ENCODE measurements at places on chromosomes 7 and 10.

DNA sequence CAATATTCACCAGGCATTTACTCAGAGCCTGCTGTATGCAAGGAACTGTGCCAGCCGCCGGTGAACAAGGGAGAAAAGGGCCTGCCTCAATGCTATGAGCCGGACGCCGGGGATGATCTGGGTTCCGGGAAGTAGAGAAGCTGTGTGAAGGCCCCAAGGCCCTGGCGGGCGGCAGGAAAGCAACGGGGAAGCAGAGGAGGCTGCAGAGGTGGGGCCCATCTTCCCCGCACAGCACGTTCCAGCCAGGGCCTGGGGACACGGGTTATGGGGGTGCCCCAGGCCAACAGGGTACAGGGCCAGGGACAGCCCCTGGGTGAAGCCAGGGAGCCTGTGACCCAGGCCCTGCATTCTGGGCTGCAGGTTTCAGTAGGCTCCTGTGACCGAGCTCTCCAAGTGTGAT, 179.3 kb downstream of the MAD1L1 start:
- DNase-seq = no peak

GRCh38 chr10:7302392-7302906, 108.4 kb downstream of the SFMBT2 start:
- DNase-seq = no peak

- DNase-seq = no peak
These were observed 124.2 kb upstream of the PDLIM1 start for GRCh38 chr10:95414844-95415485.

DNA sequence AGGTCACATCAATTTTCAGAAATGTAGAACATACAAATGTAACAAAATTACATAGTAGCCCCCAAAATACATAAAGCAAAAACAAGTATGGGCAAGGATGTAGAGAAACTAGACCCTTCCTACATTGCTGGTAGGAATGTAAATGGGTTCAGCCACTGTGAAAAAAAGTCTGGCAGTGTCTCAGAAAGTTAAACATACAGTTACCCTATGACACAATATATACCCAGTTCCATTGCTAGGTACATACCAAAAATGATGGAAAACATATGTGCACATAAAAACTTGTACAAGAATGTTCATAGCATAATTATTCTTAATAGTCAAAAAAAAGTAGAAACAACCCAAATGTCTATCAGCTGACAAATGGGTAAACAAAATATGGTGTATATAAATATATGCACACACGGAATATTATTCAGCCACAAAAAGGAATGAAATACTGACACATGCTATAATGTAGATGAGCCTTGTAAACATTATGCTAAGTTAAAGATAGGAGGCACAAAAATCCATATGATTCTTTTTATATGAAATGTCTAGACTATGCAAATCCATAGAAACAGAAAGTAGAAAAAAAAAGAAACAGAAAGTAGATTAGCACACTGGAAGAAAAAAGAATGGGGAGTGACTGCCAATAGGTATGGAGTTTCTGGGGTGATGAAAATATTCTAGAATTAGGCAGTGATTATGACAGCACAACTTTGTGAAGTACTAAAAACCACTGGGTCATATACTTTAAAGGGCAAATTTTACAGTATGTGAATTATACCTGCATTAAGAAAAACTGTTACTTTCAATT, 13.5 kb downstream of the HERPUD2 start:
- no peak for DNase-seq

GRCh38 chr7:92944633-92945032, 108.3 kb upstream of the CDK6 start:
- no peak for DNase-seq

DNA sequence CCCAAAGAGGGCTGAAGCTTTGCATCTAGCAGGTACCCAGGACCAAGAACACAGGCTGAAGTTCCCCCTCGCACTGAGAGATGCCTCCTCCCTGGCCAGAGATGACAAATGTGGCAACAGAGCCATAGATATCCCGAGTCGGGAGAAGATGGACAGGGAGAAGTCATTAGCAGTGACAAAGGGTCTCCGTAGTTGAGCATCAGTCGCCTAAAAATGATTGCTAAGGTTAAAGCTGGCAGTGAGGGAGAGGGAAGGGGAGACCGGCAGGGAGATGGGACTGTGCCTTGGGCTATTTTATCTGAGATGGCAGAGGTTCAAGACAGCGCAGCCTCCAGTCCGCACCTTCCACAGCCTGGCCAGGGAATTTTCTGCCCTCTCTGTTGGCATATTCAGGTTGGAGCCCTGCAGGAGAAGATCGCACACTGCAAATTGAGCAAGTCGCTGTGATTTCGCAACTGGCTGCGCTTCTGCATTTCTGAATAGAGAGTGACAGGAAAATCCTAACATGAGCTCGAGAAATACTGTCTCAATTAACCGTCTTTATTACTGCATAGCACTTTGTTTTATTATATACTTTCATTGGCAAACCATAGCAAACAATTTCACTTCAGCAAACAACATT, 238.9 kb upstream of the GPR26 start:
- DNase-seq = peak; percentile 54

- DNase-seq = no peak
These were observed 74.6 kb downstream of the CREM start for GRCh38 chr10:35201234-35201633.

- DNase-seq = no peak
These were observed 65.3 kb downstream of the LMBR1 start for GRCh38 chr7:156827587-156828203.

DNA sequence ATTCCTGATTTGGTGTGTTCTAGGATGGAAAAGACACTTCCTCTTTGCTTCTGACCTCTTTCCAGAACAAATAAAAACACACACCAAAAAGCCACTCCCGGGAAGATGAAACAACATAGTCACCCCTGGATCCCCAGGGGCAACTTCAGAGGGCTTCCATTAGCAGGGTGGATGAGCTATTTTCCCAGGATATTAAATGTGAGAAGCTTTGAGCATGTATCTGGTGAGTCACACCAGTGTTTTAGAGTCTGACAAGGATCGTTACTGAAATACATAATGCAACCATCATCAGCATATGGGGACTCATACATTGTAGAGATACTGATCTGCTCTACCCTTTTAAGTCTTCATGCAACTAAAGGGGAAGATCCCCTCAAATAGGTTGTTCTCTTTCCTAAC, 115.5 kb upstream of the ZNF438 start:
- DNase-seq = no peak

GRCh38 chr7:30446266-30446665, 32.3 kb downstream of the NOD1 start:
- DNase-seq = no peak

DNA sequence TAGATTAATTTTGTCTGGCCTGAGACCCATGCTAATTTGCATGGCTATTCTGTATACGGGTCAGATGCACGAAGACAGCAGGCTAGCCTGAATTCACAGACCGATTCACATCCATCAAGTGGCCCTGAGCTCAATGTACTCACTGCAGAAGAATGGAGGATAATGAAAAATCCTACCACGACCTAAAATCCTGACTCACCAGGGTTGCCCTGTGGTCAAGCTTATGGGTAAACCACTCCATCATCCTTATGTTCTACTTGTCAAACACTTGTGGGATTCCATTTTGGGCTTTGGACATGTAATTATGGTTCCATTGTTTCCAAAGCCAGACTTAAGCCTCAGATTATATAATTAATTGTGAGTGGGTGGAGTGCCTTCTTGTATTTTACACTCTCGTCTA, 110.4 kb upstream of the ZNF438 start:
- no peak for DNase-seq

DNA sequence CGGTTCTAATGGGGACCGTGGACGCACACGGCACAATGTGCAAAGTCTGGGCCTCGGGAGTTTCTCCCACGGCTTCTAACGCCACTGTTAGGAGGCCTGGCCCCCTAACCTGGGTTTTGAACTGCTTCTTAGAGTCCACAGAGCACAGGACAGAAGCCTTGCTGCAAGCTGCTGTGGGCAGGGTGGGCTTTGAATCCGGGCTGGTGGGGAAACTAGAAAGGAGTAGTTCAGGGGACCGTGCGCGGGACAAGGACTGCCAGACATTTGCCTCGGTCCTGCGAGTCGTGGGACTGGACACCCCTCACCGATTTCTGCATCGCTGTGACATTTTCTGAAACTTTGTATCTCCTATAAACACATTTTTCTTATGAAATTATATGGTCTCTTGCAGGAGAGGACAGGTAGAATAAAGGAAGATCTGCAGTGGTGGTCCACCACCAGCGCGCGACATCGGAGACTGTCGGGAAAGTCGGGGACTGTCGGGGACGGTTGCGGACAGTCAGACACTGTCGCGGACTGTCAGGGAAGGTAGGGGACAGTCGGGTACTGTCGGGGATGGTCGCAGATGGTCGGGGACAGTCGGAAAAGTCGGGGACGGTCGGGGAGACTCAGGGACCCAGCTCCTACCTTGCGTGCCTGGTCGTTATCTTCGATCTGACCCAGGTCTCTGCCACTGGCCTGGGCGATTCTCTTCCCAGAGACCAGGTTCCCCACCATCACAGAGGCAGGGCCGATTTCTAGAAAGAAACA, 222.1 kb downstream of the ZMYND11 start:
- no peak for DNase-seq

GRCh38 chr7:2405601-2406345, 2.4 kb downstream of the CHST12 start:
- no peak for DNase-seq

DNA sequence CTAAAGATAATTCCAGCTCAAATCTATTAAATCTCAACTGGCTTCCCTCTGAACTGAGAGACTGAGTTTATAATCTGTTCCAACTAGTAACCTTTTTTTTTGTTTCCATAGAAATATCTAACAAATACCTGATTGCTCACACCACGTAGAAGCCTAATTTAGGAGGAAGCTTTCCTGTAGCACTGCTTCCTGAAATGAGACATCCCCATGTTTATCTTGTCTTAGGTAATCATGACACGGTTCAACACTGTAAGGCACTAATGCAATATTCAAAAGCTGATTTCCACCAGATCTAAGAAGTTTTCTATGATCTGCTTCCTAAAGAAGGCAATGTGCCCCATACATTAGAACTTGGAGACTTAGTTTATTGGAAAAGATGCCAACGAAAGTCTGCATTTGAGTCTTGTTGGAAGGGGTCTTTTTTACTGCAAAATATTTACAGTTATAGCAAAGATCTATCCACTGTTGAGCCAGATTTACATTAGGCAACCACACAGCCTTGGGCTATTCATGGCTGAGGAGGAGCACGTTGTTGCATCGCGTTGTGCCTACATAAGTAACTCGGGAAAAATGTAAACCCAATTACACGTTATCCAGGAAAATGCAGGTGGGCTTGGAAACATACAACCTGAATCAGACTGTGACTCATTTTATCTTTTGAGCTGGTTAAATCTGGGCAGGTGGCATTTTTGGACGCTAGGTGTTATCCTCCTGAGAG, 66.3 kb downstream of the VIPR2 start:
- no peak for DNase-seq

DNA sequence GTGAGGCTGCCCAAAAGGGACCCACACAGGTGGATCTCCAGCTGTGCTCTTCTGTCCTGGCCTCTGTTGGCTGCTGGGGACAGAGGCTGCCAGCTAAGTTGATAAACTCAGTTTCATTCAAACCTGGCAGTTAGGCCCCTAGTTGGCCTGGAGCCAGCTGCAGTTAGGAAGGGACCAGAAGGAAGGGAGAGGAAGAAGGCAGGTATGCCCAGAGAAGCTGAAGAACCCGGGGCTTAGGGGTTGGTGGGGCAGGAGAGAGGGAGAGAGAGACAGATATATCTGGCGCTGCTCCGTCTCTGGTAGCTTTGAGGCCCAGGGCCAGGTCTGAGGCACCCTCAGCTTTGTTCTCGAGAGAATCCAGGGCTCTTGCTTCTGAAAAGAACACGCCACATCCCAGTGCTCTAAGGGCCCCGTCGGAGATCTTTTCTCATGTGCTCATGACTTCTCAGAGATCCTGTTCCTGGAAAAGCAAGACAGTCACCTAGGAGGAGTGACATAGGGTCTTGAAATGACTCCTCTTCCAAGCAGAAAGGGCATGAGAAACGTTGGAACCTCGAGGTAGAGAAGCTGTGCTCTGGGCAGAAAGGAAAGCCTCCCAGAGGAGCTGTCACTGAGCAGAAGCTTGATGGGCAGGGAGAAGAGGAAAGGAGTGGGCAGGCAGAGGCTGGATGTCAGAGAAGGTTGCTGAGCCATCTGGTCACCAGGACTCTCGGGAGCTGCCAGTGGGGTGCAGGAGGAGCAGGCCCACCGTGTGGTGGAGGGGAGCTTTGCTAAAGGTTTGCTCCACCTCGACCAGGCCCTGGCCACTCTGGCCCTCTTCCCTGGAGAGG, 153.6 kb downstream of the ARHGAP21 start:
- no peak for DNase-seq

- DNase-seq = no peak
These were observed 68.5 kb downstream of the EPDR1 start for GRCh38 chr7:37988721-37989650.

DNA sequence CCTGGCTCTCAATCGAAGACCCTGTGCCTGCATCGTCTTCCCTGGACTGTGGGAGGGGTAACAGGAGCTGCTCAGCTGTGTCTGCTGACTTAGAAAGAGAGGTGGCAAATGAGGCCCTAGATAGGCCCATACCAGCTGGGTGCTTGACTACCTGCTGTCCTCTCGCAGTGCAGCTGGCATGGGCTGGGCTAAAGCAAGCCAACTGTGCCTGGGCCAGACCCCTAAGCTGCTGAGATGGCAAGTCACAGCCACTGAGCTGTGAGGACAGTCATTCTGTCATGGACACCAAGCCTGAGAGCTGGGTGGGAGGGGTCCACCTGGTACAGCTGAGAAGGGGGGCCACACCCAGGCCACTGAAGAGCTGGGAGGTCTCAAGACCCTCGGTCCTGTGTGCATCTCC, 45.8 kb upstream of the AQP1 start:
- no peak for DNase-seq

- DNase-seq = peak; percentile 25
These were observed 111.9 kb upstream of the RHEB start for GRCh38 chr7:151631570-151631952.

- DNase-seq = no peak
These were observed 203.5 kb downstream of the LRMDA start for GRCh38 chr10:75634947-75635346.

DNA sequence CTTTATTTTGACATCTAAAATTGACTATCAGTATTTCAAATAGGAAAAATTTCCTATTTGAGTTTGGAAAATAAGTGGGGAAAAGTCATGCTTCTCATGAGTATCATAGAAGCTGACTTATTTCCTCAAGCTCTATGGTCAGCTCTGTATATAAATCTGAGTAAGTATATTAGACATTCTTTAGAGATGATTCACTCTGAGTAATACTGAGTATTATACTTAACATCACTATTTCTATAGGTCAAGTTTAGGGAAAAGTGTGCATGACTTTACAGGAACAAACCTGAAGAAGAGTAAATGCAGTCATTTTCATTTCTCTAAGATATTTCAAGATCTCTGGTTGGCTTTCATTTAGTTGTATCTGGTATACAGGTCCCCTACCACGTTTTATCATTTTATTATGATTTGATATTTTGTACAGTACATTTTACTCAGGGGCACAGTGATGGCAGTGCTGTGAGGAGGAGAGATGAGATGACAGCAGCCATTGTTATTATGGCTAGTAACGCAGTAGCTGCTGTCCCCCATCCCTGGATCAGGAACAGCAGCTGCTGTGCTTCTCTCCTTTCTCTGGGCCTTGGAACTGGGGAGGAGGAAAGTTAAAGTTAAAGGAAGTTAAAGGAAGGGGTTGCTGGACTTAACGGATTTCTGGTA, 15.2 kb downstream of the SND1 start:
- DNase-seq = no peak

- DNase-seq = no peak
These were observed 30.1 kb downstream of the LDB3 start for GRCh38 chr10:86698207-86698940.

GRCh38 chr10:3045471-3046209, 21.7 kb upstream of the PFKP start:
- DNase-seq = no peak

- DNase-seq = no peak
These were observed 27.0 kb downstream of the PDLIM1 start for GRCh38 chr10:95263864-95264226.

- DNase-seq = no peak
These were observed 101.9 kb upstream of the NPTX2 start for GRCh38 chr7:98515201-98515600.
